ENCODE measurements at places on chromosomes 4 and X.

DNA sequence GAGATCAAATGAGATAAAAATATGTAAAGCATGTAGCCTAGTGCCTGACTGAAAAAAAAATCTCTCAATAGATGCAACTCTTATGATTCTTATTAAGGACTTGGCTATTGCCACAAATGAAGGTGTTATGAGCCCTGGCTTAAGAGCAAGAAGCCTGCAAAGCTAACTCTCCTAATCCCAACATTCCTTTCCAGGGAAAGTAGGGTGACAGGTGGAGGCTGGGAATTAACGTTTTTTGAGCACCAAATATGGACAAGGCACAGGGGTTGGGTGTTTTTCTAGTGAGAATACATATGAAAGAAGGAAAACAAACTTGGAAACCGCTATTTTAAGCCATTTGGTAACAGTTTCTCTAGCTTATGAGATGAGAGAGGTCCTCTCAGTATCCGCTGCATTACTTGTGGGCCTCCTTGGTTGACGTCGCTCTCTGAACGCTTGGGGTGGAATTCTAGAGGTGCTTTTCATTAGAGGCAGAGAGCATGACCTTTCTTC lies 2.4 kb downstream of the RHOH start:
- DNase-seq, result no peak

DNA sequence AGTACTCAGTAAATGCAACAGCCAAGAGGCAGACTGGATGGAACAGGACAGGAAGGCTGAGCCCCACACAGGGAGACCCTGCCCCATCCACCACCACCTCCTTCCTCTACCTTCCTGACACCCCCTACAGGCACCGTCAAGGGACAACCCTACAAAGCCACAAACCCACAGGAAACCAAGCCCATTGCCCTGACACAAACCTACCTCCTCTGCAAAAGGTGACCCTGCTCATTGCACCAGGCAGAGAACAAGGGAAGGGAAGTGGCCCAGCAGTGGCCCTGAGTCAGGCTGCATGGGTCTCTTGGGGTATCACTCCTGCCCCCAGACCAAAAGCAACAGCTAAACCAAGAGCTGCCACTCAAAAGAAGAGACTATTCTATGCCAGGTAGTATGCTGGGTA lies 21.0 kb downstream of the JAKMIP1 start:
- DNase-seq, result no peak

DNA sequence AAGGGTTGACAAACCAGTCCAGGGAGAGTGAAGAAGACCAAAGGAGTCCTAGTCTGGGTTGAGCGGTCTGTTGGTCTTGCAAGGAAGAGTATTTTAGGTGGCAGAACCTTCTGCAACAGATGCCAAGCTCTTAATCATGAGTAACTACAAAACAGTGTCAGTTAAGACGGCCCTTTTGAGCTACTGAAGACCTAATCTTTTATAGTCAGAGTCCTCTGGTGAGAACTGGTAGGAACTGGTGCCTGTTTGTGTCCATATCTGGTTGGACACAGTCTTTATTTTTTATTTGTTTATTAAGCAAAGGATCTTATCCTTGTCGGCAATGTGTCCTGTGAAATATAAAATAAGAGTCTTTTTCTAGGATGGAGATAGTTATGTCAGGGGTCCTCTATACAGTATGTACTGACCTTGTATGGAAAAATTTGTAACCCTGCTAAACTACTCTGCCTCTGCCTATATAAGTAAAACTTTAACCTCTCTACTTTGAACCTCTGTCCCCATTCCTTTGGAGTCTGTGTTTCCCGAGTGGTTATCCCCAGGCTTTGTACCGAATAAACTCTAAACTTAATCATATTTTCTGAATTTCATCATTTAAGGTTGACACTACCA lies 47.1 kb downstream of the FAM13A start:
- no peak for DNase-seq

GRCh38 chr4:186192066-186192612 lies 772 bp downstream of the CYP4V2 start:
- peak; percentile 53 for DNase-seq

- DNase-seq, result no peak
Observed at GRCh38 chr4:32589853-32590252, 1869.7 kb downstream of the PCDH7 start.

DNA sequence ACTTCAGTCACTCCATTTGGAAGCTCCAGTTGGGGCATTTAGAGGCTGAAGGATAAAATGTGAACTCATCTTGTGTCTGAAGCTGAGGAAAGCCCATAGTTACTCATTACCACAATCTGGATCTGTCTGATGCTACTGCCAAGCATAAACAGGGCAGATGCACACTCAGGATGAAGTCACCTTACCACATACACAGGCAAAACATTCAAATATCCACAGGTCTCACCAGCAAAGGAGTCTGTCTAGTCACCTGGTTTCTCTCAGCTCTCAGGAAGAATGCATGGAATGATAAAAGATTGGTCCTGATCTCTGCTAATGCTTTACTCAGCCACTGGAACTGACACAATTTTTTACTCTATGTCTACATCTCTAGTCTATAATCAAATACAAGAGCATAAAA lies 13.0 kb upstream of the ODAPH start:
- no peak for DNase-seq

DNA sequence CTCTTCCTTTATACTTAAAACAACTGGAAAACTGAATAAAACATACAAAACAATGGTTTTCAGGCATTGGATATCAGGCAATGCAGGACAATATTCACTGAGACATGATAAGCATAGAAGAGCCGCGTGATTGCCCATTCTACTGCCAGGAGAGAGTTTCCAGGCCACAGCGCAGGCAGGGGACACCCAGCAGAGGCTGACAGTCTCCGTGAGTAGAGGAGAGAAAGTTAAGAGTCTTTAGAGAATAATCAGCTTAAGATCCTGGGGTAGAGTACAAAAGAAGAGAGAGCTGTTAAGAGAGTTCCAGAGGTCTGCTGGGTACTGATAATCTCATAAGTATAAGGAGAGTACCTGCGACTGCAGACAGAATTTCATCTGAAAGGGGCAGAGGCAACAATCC lies 18.4 kb upstream of the FRAS1 start:
- DNase-seq, result no peak

GRCh38 chrX:147072747-147073146 lies 258.2 kb upstream of the CXorf51A start:
- no peak for DNase-seq

GRCh38 chr4:8328866-8329559 lies 59.5 kb downstream of the HTRA3 start:
- no peak for DNase-seq

GRCh38 chr4:8589336-8589735 lies 3.2 kb upstream of the CPZ start:
- DNase-seq, result no peak

- no peak for DNase-seq
Observed at GRCh38 chr4:11549525-11549924, 120.8 kb upstream of the HS3ST1 start.

DNA sequence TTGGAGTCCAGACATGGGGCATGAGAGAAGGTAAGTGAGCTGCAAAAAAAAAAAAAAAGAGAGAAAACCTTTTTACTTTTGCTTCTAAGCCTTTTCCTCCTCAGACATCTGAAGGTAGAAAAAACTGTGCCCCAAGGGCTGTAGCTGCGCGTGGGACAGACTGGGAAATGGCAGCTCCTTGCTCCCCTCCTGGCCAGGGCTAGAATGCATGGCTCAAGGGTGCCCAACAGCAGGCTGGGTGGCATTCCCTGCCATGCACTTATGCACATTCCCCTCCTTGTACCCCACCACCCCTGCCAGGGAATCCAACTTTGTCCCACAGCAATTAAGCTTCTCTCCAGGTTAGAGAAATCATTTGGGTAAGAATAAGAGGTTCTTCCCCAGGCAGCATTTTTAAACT lies 421.2 kb downstream of the TRAM1L1 start:
- no peak for DNase-seq

DNA sequence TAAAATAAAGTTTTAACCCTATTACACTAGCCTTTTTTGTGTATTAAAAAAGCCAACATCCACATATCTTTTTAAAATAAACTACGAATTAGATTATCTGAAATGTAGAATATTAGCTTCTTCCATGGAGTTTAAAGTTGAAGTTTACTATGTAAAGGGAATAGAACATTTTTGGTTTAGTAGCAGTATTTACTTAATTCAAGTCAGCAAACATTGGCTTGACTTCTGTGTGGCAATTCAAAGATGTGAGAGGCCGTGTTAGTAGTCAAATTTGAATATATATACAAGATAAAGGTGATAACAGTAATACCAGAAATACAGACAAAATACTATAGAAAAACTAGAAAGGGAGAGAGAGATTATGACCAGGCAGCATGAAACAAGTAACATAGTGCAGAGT lies 115.1 kb upstream of the IL13RA1 start:
- no peak for DNase-seq

- no peak for DNase-seq
Observed at GRCh38 chr4:152691761-152692160, 12.0 kb upstream of the TMEM154 start.

DNA sequence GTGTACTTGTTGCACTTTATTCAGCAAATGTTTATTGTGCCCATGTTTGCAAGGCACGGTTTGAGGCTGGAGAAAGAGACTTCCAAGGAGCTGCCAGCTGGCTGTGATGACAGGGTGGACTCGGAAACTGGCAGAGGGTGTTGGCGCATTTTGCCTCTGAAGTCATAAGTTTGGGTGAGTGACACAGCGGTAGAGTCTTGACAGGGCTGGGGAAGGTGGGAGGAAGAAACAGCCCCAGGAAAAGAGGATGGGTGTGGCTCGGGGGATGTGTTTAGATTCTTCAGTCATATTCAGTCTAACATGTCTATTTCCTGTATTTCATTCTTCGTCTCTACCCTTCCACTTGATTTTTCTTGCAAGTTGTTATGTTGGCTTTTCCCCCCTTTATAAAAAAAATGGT lies 77.0 kb upstream of the STOX2 start:
- DNase-seq, result no peak

DNA sequence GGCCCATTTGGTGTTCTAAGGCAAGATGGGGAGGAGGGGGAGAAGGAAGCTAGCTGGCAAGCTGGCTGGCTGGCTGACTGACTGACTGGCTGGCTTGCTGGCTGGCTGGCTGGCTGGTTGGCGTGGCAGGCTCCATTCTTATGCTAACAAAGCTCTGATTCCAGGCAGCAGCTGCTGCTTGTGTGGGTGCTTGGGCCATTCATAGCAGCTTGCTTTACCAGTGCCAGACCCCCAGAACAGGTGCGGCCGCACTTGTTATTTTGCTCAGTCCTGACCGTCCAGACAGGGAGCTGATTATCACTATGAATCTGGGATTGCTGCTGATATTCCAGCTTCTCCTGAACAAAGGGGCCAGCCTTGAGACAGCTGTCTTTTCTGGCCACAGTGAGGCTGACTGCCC lies 131.2 kb upstream of the PAK3 start:
- no peak for DNase-seq

DNA sequence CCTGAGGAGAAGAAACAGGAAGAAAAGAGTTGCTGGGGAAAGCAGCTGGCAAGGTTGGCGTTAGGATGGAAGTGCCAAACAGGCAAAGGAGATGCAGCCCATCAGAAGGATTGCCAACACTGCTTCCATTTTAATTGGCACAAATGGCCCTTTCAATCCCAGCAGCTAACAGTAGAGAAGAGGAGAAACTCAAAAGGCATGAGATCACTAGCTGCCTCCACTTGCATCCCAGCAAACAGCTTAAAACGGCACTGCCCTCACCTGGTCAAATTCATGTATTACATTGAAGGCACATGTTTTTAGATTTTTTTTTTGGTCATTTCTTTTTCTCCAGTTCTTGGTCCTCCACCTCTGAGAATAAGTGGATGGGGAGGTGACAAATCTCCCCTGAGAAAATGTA lies 14.9 kb upstream of the LOC101059915 start:
- peak; percentile 79 for DNase-seq

DNA sequence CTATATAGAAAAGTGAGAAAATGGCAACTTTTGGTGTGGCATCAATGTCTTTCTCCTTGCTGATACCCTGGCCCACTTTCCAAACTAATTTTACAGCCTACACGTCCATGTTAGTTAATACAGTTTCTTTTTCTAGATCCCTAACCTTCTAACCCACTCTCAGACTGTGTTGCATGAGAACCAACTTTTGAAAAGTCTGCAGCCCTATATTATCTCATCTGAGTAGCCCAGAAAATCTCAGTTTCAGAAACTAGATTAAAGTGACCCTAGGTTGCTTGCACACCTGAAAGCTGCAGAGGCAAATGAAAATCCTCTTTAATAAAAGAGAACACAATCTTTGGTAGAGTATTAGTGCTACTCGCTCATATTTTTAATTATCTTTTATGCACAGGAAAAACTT lies 371.6 kb upstream of the EMCN start:
- DNase-seq, result no peak

DNA sequence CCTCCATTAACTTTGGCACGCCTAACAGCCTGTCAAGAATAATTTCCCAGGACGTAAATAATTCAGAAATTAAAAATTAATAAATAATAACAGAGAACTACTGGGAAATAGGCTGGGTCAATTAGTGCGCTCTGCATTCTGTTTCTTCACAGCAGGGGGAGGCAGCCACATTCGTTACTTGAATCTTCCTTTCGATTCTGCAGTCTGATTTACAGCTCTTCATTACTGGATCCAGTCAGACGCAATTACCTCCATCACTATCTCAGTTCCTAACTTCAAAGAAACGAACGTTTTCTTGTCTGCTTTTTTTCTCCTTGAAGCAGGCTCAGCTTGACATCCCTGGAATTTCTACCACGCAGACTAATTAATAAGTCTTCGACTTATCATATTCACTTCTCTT lies 9.0 kb upstream of the RPL34 start:
- DNase-seq, result no peak

GRCh38 chr4:156193800-156194199 lies 240.1 kb upstream of the CTSO start:
- DNase-seq, result peak; percentile 12

Measured in HTR-8/SVneo (cell line).